ENCODE measurements at places on chromosomes 11 and 22.
A peak's percentile ranks its signal among the peaks of the same experiment; 100 is the strongest.

DNA sequence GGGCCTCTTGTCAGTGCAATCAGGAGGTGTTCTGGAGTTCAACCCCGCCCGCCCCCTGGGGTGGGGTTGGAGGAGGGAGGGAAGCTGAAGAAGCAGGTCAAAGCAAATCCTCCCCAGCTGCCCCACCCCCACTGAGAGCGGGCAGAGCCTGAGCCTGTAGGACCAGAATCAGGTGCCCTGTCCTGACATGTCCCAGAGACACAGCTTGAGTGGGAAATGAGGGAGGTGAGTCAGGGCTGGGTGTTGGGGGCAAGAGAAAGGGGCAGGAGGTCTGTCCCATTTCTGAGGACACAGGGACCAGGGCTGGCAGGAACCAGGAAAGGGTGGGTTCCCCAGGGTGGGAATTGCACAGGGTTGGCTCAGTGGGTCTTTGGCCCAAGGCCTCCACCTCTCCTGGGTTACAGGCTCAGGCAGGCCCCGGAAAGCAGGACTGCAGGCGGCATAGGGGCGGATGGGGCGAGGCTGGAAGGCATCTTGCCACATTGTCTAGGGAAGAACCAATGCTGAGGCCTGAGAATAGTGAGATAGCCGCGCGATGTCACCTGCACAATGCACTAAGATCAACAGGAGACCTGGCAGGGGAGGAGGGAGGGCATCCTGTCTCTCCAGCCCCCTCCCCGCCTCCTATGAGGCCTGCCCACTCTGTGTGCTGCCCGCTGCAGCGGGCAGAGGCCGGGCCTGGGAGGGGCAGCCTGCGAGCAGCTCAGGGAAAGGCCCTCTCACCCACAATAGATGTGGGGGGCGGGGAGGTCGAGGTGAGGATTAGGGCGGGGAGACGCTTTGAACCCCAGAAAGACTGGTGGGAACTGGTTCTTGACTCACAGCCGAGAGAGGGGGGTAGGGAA is 32.4 kb downstream of the NECTIN1 start:
- DNase-seq, result no peak
- peak overlapping the region; percentile 87 for H3K27ac ChIP-seq
- H3K4me3 ChIP-seq, result no peak overlapping the region

GRCh38 chr11:134916421-134917213 is 504.6 kb upstream of the B3GAT1 start:
- no peaks in the 10 kb centered on the region for H3K36me3 ChIP-seq
- peaks cover 20% of the 10 kb centered on the region for H3K4me1 ChIP-seq
- H3K27me3 ChIP-seq, result peaks cover 3% of the 10 kb centered on the region
- H3K4me3 ChIP-seq, result no peak overlapping the region
- no peak overlapping the region for H3K27ac ChIP-seq

DNA sequence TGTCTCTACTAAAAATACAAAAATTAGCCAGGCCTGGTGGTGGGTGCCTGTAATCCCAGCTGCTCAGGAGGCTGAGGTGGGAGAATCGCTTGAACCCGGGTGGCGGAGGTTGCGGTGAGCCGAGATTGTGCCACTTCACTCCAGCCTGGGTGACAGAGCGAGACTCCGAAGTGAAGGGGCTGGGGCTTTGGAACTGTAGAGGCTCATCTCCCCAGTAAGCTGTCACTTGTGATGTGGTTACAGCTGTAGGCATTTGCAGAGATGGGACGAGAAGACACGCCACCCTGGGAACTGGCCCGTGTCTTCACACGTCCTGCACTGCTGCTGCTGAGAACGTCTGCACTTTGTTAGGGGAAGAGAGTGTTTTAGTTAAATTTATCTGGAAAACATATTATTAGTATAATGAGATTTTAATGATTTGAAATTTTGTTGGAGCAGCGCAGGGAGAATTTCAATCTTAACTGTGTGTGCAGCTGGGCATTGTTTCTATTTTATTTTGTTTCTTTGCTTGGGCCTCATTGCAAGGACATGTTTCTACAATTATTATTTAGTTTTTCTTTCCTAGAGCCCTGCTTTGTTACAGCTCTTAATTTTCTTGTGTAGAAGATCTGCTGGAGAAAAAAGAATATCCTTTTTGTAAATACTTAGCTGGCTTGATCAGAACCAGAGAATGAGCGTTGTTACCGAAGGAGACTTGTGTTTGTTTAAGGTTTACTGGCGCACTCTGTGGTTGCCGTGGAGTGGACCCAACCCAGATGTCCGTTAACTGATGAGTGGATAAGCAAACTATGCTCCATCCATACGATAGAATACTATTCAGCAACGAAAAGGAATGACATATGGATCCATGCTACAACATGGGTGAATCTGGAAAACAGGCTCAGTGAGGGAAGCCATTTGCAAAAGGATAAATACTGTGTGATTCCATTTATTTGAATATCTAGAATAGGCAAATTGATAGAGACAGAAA is 18.4 kb downstream of the PARVB start:
- H3K4me3 ChIP-seq, result no peak overlapping the region
- peak overlapping the region; percentile 17 for H3K27ac ChIP-seq
- H3K36me3 ChIP-seq, result peaks cover 2% of the 10 kb centered on the region
- no peaks in the 10 kb centered on the region for H3K27me3 ChIP-seq
- peaks cover 7% of the 10 kb centered on the region for H3K4me1 ChIP-seq

DNA sequence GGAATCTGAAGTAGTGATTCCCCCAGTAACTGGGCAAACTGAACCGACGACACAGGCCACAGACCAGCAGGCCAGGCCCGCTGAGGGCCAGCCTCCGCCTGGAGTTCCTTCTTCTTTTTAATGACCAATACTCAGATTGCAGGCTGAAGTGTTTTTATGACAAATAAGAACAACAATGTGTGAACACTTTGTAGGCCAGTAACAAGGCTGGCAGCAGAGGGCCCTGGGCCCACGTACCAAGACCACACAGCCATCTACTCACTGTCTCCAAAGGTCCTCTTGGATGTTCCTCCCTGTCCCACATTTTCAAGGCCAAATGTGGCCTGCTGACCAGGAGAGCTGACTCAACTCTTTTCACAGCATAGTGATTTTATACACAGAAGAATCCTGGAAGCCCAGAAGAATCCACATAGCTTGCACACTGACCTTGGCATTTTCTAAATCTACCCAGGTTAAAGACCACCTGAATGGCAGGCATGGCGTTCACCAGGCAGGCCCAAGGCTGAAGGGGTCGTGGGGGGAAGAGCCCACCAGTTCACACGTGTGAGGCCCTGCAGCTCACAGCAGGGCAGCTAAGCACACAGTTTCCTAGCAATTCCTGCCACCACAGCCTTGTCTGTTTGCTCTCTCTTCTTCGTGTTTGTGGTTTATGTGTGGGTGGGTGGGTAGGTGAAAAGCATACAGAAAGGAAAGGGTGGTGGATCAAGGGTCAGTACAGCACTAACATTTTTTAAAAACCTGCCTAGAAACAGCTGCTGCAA is 13.3 kb downstream of the SMCO4 start:
- no peaks in the 10 kb centered on the region for H3K27me3 ChIP-seq
- no peak for DNase-seq
- peak overlapping the region; percentile 4 for H3K27ac ChIP-seq
- H3K4me3 ChIP-seq, result no peak overlapping the region

GRCh38 chr11:19294444-19294843 is 53.7 kb upstream of the E2F8 start:
- no peaks in the 10 kb centered on the region for H3K4me1 ChIP-seq
- H3K27me3 ChIP-seq, result peaks cover 2% of the 10 kb centered on the region
- H3K36me3 ChIP-seq, result no peaks in the 10 kb centered on the region
- H3K27ac ChIP-seq, result no peak overlapping the region
- no peak overlapping the region for H3K4me3 ChIP-seq

All from mesothelial cell of epicardium (in vitro differentiated cells).